ENCODE measurements at places on chromosomes 2 and 18.
A peak's percentile ranks its signal among the peaks of the same experiment; 100 is the strongest.

DNA sequence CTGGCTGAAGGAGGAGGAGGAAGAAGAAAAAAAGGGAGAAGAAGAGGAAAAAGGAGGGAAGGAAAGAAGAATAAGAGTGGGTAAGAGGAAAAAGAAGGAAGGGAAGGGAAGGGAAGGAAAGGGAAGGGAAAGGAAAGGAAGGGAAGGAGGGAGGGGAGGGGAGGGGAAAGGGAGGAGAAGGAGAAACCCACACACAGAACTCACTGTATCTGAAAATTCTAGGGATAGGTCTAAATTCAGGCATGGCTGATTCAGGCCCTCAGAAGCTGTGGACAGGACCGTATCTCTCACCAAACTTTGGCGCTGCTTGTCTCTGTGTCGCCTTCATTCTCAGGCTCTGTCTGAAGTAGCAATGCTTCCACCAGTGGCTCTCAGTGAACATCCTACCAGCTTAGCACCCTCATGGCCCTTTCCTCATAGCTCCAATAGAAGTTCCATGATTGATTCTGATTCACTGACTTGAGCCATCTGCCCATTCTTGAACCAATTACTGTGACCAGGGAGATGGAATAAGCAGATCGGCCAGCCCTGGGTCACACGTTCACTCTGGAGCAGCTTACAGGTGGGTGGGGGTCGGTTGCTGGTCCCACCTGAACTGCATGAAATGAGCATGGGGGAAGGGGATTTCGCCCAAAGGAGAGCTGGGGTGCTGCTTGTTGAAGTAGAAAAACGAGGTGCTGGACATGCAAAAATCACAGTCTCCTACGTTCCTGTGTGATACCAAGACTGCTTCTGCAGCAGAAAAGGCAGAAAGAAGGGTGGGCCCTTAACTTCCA is 59.7 kb downstream of the TTC32 start:
- DNase-seq: no peak

DNA sequence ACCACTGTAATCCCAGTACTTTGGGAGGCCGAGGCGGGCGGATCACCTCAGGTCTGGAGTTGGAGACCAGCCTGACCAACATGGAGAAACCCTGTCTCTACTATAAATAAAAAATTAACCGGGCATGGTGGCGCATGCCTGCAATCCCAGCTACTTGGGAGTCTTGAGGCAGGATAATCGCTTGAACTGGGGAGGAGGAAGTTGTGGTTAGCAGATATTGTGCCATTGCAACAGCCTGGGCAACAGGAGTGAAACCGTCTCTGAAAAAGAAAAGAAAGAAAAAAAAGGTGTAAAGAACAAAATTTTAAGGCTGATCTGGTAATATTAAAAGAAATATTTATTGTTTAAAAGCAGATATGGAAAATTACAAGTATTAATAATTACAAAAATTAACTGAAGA is 29.7 kb downstream of the ZNF804A start:
- DNase-seq: no peak

GRCh38 chr2:148926291-148926961 is 51.4 kb downstream of the KIF5C start:
- peak; percentile 60 for DNase-seq

- no peak for DNase-seq
Observed at GRCh38 chr18:36481201-36481657, 183.7 kb downstream of the FHOD3 start.

GRCh38 chr2:219037783-219038499 is 3.4 kb downstream of the CFAP65 start:
- DNase-seq: no peak

DNA sequence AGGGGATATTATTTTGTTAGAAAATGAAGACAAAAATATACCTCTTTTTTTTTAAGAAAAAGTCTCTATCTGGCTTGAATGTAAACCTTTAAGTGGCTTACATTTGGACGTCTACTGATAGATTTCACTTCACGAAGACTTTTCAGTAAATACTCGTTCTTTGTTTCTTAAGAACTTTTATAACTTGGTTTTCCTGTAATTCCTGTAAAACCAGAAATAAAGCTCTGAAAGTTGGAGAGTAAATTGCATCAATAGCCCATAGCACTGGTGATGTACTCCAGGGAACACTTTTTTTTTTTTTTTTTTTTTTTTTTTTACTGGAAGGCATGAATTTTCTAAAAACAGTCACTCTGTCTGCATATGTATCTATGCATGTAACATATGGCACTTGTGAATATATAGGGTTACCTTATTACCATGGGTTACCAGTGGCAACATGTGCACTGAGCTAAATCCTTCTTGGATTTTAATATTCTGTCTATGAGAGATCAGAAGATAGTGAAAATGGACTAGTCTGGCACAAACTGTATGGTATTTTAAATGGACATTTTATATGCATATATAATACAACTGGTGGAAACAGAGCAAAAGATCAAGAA is 309.2 kb upstream of the TCF4 start:
- no peak for DNase-seq

- DNase-seq: no peak
Observed at GRCh38 chr2:46363535-46364170, 66.4 kb downstream of the EPAS1 start.

DNA sequence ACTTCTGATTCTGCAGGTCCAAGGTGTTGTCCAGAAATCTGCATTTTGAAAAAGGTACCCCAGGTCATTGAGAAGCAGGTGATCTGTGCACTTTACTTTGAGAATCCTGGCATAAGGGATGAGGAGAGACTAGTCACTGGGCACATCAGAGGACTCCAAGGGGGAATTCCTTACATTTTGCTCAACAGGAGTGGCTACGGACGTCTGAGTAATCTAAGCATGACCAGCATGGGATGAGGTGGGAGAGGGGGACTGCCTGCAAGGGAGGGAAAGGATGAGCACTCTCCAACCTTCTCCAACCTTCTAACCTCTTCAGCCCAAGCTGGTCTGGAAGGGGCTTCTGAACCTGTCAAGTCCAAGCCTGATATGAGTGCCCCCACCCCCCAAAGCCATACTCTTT is 55.5 kb downstream of the MARCHF4 start:
- DNase-seq: peak; percentile 41

DNA sequence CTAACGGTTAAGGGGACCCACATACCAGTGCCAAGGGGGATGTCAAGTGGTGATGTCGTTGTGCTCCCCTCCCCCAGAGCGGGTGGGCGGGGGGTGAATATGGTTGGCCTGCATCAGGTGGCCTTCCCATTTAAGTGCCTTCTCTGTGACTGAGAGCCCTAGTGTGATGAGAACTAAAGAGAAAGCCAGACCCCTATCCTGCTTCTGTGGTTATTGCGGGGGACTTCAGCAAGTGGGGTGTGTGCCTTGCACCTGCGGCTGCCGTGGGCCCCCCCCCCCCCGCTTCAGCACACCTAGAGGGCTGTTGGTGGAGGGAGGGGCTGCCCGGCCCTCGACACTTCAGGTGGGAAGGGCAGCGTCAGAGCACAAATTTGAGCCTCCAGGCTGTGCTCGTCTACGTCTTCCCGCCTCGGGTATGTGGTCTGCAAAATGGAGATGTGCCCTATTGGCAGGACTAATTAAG is 6.1 kb downstream of the CTDSP1 start:
- DNase-seq: no peak

- DNase-seq: no peak
Observed at GRCh38 chr2:47686018-47686417, 96.9 kb upstream of the MSH6 start.

DNA sequence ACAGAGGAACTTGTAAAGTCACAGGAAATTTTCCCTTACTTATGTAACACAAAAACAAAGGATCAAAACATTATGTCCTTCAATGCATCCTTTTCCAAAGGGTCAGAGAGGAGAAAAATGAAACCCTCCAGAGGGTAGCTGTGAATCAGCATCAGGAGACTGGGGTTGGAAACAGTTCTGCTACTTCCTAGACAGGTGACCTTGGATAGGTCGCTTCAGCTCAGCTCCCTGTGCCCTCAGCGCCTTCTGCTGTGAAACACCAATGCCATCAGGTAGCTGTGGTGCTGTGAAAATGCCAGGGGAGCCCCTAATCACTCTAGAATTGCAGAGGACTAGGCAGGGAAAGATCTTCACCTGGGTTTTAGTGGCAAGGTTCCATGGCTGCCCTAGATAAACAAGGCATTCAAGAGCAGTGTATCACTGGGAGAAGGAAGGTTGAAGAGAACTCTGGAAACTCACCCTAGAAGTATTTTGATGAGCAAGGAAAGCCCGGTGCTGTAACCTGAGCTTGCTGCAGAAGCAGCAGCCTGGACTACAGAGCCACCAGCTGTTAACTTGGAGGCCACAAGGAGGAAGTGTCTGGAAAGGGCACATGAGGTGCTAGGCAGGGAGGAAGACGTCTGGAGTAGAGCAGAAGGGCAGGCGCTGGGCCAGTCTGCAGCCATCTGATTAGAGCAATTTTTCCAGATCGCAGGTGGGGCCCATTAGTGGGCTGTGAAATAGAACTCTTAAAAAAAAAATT is 100.7 kb upstream of the MCFD2 start:
- no peak for DNase-seq

GRCh38 chr18:808502-808901 is 3.5 kb downstream of the YES1 start:
- no peak for DNase-seq

DNA sequence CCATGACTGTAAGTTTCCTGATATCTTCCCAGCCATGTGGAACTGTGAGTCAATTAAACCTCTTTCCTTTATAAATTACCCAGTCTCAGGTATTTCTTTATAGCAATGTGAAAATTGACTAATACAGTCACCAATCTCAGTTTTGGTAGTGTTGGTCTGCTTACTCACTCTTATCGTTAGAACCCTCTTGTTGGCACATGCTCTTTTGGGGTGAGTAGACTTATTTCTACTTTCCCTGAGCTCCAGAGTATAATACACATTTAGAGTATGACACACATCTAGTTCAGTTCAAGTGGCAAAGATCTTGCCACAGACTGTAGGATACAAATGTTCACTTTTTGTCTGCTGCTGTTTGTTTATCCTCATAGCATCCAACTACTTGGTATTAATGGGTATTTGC is 347.5 kb upstream of the CELF4 start:
- no peak for DNase-seq

DNA sequence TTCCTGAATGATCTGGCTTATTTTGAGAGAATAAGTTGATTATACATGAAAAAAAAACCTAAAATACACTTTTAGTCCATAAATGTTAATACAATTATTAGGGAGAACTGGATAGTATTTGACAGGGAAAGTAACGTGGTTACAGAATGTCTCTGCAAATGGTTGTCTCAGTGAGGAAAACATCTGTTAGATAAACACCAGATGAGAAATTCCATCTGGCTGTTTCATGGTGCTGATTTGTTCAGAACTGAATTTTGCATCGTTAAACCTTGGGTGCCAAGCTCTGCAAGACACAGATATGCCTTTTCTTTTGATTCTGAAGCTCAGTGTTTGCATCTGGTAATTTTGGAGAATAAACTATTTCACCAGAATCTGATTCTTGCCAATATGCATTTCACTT is 90.4 kb downstream of the SCN3A start:
- no peak for DNase-seq

- no peak for DNase-seq
Observed at GRCh38 chr2:172672114-172672513, 63.5 kb upstream of the RAPGEF4 start.

DNA sequence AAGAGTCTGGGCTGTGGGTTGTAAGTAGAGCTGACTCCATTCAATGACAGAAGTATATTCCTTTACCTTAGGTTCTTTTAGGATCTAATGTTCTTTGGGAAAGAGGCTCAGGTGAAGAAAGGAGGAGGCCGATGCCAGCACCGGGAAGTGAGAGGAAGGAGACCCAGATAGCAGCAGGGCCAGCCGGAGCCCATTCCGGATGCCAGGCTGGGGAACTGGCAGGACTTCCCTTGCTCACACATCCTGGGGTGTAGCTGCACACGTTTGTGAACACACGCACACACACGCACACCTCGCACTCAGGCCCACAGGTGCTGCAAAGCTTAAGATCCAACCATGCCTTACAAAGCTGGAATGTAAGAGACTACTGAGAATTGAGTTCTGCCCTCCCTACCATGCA is 95.8 kb upstream of the SMAD2 start:
- DNase-seq: no peak

GRCh38 chr2:138766464-138766863 is 13.7 kb downstream of the NXPH2 start:
- DNase-seq: no peak

DNA sequence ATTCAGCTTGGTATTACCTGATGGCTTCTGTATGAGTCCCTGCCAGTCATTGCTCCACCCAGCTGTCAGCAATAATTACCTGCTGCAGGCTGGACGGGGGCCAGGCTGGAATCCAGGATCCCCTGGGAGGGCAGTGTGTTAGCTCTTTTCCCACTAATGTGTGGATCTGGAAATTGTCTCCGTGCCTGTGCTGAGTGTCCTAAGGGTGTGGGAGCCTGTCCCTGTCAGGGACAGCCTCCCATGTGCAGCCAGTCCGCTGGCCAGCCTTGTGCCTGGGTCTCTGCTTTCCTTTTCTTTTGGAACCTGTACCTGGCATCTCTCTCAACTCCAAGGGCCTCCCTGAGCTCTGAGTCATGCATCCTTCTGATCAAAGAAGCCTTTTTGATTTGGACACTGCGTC is 107.2 kb upstream of the SPRED2 start:
- no peak for DNase-seq

DNA sequence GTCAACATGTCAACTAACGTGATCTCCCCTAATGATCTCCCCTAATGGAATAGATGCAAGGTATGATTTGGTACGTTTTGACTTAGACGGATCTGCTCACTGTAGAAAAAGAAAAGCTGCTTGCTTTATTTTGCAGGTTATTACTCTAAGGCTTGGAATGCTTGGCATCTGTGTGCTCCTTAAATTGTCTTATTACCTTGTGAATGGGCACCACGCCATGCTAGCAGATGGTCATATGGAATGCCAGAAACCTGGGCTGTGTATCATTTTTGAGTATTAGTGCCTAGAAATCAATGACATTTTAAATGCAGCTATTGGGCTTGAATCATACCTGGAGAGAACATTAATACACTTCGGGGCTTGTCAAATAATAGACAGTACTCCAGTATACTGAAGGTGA is 16.5 kb upstream of the FIGN start:
- no peak for DNase-seq

- DNase-seq: no peak
Observed at GRCh38 chr2:185833864-185834263, 95.3 kb downstream of the FSIP2 start.

- DNase-seq: peak; percentile 74
Observed at GRCh38 chr2:100262555-100263320, 59.6 kb downstream of the LONRF2 start.

- DNase-seq: no peak
Observed at GRCh38 chr2:71608441-71608840, 155.1 kb downstream of the DYSF start.

GRCh38 chr2:70511971-70512729 is 41.5 kb downstream of the TGFA start:
- no peak for DNase-seq

GRCh38 chr2:102667072-102667471 is 47.7 kb downstream of the SLC9A2 start:
- DNase-seq: no peak

DNA sequence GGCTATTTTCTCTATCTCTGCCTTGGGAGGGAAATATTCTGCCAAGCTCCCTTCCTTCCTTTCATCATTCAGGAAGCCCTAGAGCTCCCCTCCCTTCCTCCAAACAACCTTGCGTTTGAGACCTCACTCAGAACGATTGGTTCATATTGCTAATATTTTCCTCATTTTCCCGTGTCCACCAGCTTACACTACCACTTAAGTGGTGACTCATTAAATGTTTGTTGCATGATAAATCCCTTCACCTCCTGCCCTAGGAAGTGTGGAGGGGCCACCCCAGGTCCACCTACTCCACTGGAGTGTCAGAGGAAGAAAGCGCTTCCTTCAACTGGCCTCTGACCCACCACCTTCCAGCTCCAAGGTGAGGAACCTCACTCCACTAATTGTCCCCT is 2.3 kb upstream of the LPIN2 start:
- DNase-seq: no peak

- no peak for DNase-seq
Observed at GRCh38 chr2:8015848-8016600, 665.8 kb upstream of the ID2 start.
